Cortex of kidney (tissue), 1 donor: ENCODE measurements at places on chromosomes 3 and 15.

DNA sequence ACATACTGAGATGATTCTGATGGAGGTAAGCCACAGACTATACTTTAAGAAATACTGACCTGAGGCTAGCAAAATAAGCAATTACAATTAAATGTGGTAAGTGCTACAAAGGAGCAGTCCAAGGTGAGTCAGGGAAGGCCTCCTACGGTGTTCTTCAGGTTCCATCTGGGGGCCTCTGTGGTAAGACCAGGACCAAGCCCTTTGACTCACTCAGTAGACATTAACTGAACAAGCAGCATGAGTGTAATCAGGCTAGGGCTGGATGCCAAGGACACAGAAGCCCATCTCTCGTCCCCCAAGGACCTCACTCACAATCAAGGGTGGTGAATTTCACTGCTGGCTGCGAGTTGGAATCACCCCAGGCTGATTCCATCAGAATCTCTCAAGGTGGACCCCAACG is 37.3 kb downstream of the DZIP1L start:
- no peak for DNase-seq

- no peak for DNase-seq
These were observed 96.0 kb downstream of the SUCLG2 start for GRCh38 chr3:67558426-67558825.

- DNase-seq = no peak
These were observed 71.0 kb downstream of the THBS1 start for GRCh38 chr15:39651881-39652280.

DNA sequence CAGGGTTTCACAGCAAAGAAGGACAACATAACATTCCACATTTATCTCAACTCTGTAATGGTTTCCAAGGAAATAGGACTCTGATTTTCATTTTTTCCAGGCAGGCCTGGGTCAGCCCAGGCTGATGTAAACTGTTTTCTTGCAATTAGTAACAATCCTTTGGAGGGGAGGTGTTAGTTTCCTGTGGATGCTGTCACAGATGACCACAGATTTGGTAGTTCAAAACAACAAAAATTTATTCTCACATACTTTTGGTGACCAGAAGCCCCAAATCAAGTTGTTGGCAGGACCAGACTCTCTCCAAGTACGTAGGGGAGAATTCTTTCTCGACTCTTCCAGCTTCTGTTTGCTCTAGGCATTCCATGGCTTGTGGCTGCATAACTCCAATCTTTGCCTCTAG is 88.0 kb downstream of the EDEM1 start:
- DNase-seq = no peak
